ENCODE measurements at places on chromosomes 2 and 18.

DNA sequence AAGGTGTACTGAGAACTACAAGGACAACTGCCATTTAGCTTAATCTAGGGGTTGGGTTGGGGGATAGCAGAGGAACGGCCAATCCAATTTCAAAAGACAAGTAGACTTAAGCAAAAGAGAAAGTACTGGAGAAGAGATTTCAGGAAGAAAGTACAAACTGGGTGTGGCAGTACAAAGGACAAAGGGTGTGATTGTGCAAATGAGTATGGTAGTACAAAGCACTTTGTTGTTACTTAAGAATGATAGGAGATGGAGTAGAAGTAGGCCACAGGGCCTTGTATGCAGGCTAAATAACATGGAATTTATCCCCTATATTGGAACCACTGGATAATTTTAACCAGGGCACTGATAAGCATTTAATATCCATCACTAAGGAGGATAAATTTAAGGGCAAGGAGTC, 4.7 kb upstream of the ORC2 start:
- DNase-seq: no peak

GRCh38 chr2:26873286-26873983, 25.5 kb downstream of the DPYSL5 start:
- DNase-seq: no peak

- no peak for DNase-seq
These were observed 83.7 kb downstream of the EN1 start for GRCh38 chr2:118763797-118764196.

DNA sequence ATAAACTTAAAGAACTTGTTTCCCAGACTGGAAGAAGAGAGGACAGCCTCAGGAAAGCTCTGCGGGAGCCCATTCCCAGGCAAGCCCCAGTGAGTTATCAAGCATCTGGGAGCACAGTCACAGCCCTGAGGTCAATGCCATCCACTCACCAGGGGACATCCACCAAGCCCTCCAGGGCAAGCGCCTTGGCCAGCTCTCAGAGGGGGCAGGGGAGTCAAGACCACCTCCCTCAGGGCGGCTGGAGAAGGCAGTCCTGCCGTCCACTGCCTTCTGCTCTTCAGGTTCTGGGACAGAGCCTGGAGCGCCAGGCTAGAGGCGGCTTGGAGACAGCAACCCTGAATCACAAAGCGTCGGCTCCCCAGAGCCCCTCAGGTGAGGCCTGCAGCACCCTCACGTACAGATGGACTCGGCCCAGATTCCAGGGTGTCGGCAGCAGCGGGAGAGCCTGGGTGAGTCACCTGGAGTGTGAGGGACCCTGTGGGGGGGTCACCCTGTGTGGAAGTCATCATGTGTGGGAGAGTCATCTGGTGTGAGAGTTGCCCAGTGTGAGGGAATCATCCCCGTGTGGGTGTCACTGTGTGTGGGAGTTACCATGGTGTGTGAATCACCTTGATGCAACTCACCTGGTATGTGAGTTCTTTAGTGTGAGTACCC, 100.9 kb upstream of the TEX51 start:
- DNase-seq: no peak

DNA sequence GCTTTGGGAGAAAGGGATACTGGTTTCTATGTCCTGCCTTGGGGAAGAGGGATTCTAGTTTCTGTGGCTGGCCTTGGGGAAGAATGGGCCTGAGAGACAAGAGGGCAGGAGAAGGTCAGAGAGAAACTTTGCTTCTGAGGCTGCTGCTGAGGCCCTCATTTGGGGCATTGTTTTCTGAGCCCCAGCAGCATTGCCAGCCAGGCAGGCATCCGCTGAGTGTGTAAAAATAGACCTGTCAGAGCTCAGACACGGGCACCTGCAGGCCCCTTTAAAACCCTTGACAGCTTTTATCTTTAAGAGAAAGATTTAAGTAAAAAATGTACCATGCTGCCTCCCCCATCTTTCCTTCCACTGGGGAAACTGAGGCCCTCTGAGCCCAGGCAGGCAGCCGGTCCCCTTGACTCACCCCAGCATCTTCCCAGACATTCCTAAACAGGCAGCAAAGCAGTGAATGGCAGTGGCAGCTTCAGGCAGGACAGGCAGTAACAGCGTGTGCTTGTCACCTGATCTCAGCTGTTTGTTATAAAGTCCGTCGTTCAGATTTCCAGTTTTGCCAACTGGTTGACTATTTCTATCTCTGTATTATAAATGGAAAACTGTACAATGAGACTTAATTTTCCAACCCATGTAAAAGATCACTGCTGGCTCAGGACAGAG, 27.6 kb downstream of the MLPH start:
- DNase-seq: no peak

DNA sequence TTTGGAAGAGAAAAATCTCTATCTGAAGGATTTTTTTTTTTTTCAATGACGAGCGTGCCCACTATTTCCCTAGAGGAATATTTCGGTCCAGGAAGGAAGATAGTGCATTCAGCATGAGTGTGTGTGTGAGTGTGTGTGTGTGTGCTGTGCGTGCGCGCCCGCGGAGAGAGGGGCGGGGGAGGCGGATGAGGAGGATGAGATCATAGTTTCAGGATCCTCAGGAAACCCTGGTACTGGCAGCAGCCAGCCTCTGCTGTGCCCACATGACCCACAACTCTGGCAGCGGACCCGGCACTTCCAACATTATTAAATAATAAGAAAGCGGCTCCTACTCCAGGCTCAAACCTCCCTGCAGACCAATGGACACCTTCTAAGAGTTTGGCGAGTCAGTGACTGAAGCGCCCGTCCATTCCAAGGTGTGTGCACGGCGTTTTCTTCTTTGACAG, 217.0 kb upstream of the DTNA start:
- peak; percentile 19 for DNase-seq

DNA sequence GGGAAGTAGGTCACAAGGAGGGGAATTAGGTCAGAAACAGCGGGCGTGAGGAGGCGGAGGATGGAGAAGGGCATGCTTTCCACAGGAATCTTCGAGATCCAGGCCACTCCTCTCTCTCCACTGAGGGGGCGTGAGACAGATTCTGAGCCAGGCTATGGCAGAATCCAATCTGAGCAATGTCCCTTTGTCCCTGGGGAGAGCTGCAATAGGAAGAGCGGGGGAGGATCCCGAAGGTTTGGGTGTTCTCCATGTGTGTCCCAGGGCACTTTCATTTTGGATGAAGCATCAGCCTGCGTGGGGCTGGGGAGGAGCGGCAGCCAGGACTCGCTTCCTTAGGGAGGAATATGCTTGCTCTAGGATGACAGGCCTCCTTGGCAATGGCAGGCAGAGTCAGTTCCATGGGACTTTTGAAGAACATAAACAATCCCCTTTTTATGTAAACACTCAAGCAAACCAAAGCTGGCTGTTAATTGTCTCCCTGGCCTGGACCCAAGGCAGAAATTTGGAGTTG, 84.0 kb downstream of the LIPG start:
- no peak for DNase-seq

DNA sequence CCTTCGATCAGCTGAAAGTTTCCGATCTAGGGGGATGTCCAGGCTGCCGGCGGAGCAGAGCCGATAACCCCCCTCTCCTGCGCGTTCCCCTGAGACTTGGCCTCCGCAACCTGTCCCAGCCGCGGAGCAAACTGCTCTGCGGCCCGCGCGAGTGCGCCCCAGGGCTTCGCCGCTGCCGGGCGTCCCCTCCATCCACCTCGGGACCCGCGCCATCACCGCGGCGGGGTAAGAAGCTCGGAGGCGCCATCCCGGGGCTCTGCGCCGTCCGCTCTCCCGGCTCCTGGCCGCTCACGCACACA, 990 bp upstream of the GDF7 start:
- DNase-seq: no peak

GRCh38 chr18:13186687-13187086, 31.9 kb upstream of the LDLRAD4 start:
- DNase-seq: no peak

GRCh38 chr2:86786001-86786536, 4.6 kb downstream of the CD8A start:
- DNase-seq: peak; percentile 67

DNA sequence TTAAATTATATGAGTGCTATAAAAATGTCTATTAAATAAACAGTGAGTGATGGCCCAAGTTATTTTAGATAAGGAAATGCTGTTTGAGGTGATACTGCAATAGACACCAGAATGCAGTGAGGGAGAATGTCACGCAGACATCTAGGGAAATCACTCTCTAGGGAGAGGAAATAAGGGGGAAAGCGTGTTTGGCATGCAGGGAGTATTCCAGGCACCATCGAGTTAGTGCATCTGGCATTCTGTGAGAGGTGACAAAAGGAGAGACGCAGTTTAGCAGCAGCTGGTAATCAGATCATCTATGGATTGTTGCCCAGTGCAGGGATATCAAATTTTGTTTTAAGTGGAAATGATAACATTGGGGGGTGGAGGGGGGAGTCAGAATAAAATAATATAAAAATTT, 175.4 kb upstream of the NETO1 start:
- no peak for DNase-seq

- no peak for DNase-seq
These were observed 37.6 kb upstream of the IL1RL1 start for GRCh38 chr2:102273619-102274211.

DNA sequence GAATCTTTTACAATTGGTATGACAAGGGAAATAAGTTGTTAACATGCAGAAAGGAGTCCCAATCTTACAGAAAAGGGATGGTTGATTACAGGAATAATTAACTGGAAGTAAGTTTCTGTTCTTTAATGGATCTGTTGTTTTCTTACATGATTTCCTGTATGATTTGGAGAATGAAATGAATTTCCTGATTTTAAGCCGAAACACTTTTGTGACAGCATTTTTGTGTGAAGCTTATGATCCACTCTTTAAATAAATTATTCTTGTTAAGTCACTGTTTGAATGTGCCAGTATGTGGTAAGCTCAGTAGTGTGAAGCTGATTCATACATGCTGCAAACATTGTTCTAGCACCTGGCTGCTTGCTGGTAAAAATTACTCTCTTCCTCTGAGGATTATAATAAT, 516.2 kb downstream of the DCDC2C start:
- DNase-seq: no peak

DNA sequence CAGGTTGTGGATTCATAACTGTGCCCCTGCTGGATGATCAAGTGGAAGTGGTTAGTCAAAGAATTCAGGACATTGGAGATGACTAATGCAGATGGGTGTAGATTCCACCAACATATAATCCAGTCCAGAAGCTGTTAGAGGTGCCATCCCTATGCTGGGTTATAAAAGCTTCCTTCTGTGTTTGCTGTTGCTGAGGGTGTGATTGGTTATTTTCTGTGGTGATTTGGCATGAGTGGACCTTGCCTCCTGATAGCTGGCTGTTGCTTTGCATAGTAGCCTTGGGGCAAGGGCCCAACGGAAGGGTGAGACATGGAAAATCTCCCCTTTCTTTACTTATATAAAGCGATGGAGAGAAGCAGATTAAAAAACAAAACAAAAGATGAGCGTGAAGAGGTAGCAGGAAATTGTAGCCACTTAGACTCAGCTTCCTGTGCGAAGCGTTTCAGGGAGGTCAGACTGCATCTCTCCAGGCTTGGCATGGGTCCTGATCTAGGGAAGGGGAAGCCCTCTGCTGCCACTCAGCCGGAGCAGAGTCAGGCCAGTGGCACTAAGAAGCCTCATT, 190.4 kb downstream of the FMNL2 start:
- DNase-seq: no peak

GRCh38 chr2:51698021-51698420, 666.1 kb upstream of the NRXN1 start:
- no peak for DNase-seq

GRCh38 chr2:169765523-169765922, 31.9 kb downstream of the KLHL23 start:
- DNase-seq: no peak

GRCh38 chr2:217643789-217644301, 358.9 kb downstream of the TNS1 start:
- DNase-seq: no peak

- DNase-seq: no peak
These were observed 4.8 kb upstream of the ACVR1 start for GRCh38 chr2:157880927-157881326.

- DNase-seq: no peak
These were observed 124.8 kb upstream of the NYAP2 start for GRCh38 chr2:225274751-225275150.

DNA sequence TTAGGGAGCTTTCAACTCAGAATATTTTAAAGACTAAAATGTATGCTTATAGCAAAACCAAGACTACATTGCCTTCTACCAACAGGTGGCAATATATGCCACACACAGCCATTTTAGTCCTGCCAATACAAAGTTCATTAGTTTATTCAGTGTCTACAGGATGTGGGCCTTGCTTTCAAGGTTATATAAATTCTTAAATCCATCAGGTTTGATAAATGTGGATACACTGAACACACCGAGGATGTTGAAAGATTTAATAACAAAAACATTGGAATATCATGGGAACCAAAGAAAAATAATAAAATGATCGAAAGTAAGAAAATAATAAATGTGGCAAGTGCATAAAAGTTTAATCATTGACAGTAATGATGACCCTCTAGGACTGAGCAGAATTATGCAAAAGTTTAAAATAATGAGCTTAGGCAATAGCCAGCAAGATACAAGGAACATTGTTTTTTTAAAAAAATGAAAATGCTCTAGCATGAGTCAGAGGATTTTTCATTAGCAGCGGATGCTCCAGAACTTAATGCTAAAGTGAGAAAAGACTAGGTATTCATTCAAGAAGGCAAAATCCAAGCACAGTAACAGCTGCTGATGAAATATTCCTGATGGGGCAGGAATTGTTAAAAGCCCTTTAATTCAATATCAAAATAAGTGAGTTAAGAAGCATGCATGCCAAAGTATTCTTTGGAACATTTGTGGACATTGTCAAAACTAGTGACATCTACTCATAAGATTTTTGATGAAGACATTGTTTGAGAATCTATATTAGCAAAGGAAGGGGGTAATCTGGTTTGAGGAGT, 14.2 kb downstream of the SCN9A start:
- no peak for DNase-seq

Measured in stimulated activated naive CD8-positive, alpha-beta T cell treated with anti-CD3 and anti-CD28 coated beads, Interleukin-15, Interleukin-2, amounts not matched to agents 100 U/mL and 50 U/mL, for 24 hours (primary cell).